ENCODE measurements at places on chromosomes 12 and 14. TPM values are rescaled to one million over a fixed set of nuclear protein-coding genes. Genes with fewer than 3 reads are reported as not detected.

GRCh38 chr12:52872644-52873389 is 24.0 kb upstream of the KRT78 start:
- no peak for DNase-seq

Gene BCL2L14
- total RNA-seq, result not detected

- DNase-seq, result no peak
These were observed 39.0 kb downstream of the AKAP6 start for GRCh38 chr14:32368107-32368506.

DNA sequence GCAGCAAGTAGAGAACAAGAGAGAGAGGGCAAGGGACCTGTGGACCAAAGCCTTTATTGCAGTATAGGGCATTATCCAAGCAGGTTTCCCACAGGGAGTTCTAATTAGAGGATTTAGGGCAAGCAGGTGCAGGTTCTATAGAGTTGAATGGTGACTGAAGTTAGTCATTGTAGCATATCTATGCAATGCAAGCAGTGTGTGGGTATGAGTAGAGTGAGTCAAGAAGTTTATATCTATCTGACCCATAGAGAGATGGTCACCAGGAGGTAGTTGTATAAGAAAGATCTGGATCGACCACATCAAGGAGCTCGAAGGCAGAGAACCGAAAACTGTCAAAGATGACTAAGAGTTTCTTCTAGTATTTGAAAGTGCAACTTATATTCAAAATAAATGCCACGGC is 167.3 kb downstream of the PLCZ1 start:
- DNase-seq, result no peak

Gene TMPRSS12
- total RNA-seq, result not detected

DNA sequence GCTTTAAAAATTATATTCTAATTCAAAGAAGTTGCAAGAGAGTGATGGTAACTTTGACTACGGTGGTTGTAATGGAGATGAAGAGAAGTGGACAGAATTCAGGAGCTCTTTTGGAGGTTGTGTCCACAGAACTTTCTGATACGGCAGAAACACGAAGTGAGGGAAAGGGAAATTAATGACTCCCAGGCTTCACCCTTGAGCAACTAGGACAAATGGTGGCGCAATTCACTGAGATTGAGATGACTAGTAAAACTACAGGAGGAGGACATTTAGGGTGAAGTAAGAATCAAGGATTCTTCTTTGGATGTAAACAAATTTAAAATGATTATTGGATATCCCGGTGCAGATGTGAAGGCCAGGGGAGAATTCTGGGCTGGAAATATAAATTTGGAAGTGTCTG is 212.6 kb downstream of the PTPRO start:
- DNase-seq, result no peak

Gene BRF1
- total RNA-seq, result 19.8 TPM

DNA sequence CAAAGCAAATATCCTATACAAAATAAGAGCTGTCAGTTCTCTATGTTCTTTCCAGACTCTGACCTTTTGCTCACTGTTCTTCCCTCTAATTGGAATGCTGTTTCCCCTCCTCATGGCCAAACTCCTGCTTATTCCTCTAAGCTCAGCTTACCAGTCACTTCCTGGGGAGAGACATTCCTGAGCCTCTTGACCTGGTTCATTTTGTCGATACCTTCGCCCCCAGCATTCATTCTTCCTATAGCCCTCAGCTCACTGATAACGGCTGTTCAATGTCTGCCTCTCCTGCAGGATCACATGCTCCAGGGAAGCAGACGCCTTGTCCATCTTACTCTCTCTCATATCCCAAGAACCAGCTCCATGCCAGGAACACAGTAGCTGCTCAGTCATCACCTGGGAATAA is 431.0 kb downstream of the MED13L start:
- DNase-seq, result no peak

DNA sequence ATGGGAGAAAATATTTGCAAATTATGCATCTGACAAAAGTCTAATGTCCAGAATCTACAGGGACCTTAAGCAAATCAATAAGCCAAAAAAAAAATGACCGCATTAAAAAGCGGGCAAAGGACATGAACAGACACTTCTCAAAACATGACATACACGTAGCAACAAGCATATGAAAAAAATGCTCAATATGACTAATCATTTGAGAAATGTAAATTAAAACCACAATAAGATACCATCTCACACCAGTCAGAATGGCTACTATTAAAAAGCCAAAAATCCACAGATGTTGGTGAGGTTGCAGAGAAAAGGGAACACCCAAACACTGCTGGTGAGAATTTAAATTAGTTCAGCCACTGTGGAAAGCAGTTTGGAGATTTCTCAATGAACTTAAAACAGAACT is 16.1 kb downstream of the PAWR start:
- no peak for DNase-seq

DNA sequence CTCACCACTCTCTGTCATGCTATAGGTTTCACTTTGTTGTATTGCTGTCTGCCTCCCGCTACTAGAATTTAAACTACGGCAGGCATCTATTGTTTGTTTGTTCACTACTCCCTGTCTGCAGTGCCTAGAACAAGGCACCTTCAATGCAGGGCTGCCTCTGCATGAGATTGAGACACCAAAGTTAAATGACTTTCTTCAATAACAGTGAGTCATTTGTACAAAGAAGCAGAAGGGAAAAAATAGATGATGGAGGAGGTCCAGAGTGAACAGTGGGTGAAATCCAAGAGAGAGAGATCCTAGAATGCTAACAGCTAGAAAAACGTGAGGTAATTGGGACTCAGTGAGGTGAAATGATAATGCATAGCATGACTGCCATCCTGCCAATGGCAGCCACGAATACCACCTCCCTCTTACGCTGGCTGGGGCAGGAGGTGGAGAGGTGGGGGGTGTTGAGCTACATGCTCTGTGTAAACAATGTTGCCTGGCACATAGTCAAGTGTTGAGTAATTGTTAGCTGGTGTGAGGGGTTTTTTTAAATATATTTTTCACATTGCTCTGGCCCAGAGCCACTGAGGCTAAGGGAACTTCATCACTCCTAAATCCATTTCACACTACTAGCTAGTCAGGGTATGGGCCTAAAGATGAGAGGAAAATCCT is 367.6 kb downstream of the RPS29 start:
- no peak for DNase-seq

DNA sequence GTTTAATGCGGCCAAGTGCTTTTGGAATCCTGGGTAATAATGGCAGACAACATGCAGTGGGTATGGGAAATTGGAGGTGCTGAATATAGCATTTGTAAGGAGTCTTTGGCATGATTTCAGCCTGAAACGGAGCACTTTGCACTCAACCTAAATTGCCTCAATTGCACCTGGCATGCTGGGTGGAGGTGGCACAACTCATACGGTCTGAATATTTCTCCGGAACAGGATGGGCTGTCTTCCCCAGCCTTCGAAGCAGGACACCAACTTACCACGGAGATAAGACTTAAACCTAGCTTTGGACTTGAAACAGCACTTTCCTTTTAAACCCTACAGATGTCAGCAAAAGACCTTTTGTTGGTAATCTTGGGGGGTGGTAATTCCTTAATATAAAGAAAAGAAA is 153.7 kb upstream of the SRRM4 start:
- no peak for DNase-seq

Data from left ventricle myocardium inferior (tissue), 1 donor.